NCI-H1930 (cell line): ENCODE measurements at places on chromosomes 5 and 9.

DNA sequence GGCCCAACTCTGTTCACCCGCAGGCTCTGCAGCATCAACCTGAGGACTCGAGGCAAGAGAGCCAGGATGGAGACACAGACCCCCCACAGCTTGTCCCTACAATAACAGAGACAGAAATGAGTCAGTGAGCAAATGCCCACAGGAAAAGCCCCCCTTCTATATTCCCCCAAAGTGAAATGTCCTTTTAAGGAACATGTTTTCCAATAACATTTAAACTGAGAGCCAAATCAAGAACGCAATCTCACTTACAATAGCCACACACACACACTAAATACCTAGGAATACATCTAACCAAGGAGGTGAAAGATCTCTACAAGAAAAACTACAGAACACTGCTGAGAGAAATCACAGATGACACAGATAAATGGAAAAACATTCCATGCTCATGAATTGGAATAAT is 49.0 kb downstream of the TEX10 start:
- DNase-seq, result no peak

- DNase-seq, result no peak
Measured at GRCh38 chr5:60350794-60351193, 349.2 kb downstream of the DEPDC1B start.

DNA sequence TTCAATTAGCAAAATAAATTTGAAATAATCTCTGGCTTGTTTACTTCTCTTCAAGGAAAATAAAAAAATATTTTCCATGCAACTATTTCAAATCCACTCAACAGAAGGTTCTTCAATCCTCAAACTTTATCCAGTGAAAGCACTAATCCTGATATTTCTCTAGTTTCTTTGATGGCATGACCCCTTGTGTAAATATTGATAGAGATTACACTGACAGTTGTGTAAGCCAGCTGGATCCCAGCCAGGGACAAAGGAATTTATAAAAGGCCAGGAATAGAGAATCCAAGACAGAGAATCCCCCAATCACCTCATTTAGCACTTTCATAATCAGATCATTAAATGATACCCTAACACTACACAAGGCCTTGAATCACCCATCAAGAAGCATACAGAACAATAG is 135.2 kb downstream of the GNA14 start:
- no peak for DNase-seq

GRCh38 chr5:55483885-55484284 is 50.9 kb downstream of the PLPP1 start:
- DNase-seq, result no peak

DNA sequence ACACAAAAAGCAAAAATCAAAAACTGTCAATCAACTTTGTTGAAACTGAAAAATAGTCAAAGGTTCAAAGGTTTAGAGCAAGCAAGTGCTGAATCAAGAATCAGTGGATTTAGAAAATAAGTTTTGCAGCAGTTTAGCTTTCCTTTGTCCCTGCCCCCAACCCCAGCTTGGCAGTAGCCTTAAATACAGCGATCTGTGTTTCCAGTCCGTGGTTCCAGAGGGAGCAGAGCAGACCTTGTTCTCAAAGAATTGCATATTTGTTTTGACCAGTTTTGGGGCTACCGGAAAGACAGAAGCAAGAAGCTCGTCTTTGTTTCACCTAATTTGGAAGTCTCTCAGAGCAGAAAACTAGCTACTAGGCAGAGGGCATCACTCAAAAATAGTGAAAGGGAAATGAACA is 57.2 kb upstream of the PRDM9 start:
- DNase-seq, result no peak

DNA sequence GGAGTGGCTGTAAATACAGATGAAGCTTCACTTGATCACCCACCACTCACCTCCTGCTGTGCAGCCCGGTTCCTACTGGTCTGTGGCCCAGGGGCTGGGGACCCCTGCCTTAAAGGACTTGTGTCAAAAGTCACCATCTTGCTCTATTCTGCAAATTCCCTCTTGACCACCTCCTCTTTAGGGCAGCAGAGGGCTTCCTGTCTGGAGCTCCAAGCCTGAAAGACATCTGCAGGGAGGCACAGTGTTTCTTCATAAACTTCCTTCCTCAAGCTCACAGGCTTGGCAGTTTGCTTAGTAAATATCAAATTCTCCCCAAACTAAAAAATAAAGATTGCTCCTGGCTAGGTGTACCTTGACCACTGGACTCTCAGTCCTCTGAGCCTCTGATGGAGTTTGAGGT is 104.4 kb downstream of the FRMD3 start:
- no peak for DNase-seq

GRCh38 chr5:149944666-149945065 is at the start of gene PDE6A:
Gene PDE6A, minus strand, starts transcription at chr5:149944793. Its CDS starts 120 bp downstream, at chr5:149944673.
- no peak for DNase-seq

DNA sequence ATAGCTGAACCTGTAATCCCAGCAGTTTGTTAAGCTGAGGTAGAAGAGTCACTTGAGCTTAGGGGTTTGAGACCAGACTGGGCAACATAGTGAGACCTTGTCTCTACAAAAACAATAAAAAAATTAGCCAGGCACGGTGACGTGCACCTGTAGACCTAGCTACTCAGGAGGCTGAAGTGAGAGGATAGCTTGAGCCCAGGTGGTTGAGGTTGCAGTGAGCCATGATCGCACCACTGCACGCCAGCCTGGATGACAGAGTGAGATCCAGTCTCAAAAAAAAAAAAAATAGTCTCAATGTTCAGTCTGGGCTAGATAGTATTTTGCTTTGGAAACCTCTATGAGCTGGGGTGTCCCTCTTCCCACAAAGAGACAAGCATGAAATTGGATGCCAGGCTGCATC is 51.9 kb upstream of the IQGAP2 start:
- DNase-seq, result no peak

- no peak for DNase-seq
Measured at GRCh38 chr9:111582888-111583287, 16.6 kb downstream of the PTGR1 start.

- no peak for DNase-seq
Measured at GRCh38 chr9:131590449-131590848, 45.1 kb downstream of the PRRT1B start.

- no peak for DNase-seq
Measured at GRCh38 chr9:79776581-79776980, 204.8 kb downstream of the TLE4 start.

DNA sequence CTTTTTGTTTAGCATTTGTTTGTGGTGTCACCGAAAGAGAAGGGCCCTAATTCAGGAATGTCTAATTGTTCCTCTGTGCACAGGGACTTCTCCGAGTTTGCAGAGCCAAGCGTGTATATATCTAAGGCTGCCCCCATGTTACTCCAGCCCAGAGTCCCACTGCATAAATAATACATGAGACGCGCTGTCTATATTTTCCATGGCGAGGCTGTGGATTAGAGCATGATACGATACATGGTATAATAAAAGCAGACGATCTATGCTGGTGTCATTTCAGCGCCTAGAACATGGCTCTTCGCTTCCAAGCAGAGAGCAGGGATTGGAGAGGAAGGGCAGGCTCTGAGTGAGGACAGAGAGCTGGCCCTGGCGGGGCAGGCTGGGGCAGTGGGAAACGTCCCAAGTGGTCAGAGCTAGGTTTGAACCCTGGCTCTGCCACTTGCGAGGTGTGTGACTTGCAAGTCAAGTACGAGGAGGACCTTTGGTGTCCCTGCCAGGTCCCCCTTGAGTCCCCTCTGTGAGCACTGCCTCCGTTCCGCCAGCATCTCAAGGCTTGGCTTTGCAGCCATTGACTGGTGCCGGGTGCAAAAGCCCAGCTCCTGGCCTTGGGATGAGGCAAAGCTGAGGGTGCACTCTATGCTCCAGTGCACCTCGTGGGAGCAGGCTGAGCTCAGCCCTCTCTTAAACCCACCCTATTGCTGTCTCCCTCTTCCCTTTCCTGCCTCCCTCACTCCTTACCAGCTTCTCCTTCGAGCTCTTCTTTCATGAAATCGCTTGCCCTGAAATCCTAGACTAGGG is 29.2 kb upstream of the LAMC3 start:
- no peak for DNase-seq

DNA sequence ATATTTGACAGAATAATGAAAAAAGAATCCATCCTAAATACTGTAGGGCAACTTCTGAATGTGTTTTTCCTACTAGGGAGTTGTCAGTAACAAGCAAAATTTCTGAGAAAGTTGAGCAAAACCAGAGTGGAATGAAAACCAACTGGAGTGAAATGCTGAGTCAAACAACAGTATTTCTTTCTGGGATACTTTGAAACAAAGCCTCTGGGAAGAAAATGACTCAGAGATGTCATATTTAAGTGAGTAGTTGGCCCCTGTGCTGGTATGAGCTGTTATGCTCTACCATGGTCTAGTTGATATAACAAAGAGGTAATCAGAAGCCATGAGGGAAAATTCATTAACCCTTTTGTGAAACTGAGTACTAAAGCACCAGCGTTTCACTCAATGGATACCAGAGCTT is 372.1 kb upstream of the C9orf72 start:
- no peak for DNase-seq

GRCh38 chr9:125963932-125964331 is 216.8 kb downstream of the PBX3 start:
- no peak for DNase-seq

DNA sequence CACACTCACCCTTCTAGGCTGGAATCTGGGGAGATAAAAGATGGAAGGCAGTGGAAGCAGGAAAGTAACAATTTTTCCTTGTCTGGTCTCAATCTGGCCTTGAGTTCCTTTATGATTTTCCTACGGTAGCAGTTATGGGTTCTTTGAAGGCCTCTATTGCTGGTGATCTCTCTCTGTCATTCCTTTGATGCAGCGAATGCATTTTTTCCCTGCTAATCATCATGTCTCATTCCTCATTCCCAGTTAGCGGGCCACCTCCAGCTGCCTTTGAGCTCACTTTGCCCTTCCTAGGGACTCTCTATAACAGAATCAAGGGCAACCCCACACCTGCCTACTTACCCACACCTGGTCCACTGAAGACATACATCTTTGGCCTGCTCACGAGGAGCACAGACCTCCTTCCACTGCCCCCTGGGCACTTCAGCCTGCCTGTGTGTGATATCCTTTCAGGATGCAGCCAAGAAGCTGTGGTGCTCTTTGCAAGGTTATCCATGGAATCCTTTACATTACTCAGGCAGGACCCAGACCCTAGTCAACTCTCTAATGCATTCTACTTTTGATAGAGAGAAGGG is 191.7 kb downstream of the DRD1 start:
- no peak for DNase-seq

DNA sequence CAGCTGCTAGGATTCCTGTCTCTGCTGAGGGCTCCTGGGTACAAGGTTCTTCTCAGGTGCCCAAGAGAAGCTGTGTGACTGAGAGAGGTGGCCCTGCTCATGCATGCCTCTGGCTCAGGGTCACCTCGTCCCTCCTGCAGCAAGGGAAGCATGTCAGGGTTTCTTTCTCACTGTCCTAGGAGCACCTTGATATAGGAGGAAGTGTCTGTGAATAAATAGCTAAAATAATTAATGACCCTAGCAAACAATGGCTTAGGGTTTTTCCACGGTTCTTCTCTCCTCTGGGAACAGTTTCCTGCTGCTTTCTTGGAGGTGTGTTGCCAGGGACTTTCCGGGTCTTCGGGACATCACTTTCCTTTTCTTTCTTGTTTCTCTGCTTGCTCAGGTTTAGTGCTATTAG is 87.2 kb downstream of the ARHGAP26 start:
- no peak for DNase-seq

DNA sequence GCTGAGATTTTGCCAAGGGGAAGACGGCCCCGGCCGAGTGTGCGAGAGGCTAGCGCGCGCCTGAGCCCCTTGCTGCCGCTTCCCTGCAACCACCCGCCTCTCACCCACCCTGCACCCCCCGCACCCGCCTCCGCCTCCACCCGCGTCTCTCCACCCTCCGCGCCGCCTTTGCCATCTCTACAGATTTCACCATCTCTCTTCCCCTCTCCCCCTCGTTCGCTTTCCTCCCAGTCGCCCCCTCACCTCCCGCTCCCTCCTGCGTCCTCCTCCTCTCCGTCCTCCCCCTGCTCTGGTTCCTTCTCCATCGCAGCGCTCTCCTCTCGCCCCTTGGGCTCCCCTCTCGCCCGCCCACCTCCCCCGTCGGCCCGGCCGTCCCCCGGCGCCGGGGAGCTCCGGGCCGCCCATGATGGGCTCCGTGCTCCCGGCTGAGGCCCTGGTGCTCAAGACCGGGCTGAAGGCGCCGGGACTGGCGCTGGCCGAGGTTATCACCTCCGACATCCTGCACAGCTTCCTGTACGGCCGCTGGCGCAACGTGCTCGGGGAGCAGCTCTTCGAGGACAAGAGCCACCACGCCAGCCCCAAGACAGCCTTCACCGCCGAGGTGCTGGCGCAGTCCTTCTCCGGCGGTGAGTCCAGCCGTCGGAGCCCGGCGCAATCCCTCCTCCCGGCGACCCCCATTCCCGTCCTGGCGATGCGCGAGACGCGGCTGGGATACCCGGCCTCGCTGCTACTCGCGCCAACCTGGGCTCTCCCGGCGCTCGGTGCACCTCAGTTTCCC is at the start of gene PRDM12:
TSS of gene PRDM12 (plus strand) at position 344 of the 778 bp plus-strand sequence. CDS start at position 404, 60 bp downstream.
- DNase-seq, result no peak

GRCh38 chr5:149627070-149627469 is 45.8 kb downstream of the ARHGEF37 start:
- DNase-seq, result no peak

- DNase-seq, result no peak
Measured at GRCh38 chr9:90898228-90898627, 96.6 kb downstream of the SYK start.

DNA sequence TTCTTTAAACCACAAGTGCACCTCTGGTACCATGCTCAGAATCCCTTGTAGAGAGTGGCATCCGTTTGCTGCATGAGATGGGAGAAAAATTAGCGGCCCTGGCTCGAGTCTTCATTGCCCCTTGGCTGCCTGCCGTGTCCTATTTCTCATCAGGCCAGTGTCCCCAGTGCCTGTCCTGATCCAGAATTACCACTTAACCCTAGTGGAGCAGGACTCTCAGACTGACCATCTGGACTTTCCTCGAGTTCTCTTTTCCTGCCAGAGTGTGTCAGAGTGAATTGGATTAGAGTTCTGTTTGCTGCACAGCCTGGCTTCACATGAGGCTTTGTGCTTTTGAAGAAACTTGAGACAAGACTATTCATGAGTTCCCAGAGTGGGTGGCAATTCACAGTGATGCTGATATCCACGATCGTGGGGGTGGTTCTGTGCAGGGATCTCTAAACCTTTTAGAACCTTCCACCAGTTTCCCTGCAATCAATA is 92.6 kb downstream of the C9orf152 start:
- DNase-seq, result no peak

DNA sequence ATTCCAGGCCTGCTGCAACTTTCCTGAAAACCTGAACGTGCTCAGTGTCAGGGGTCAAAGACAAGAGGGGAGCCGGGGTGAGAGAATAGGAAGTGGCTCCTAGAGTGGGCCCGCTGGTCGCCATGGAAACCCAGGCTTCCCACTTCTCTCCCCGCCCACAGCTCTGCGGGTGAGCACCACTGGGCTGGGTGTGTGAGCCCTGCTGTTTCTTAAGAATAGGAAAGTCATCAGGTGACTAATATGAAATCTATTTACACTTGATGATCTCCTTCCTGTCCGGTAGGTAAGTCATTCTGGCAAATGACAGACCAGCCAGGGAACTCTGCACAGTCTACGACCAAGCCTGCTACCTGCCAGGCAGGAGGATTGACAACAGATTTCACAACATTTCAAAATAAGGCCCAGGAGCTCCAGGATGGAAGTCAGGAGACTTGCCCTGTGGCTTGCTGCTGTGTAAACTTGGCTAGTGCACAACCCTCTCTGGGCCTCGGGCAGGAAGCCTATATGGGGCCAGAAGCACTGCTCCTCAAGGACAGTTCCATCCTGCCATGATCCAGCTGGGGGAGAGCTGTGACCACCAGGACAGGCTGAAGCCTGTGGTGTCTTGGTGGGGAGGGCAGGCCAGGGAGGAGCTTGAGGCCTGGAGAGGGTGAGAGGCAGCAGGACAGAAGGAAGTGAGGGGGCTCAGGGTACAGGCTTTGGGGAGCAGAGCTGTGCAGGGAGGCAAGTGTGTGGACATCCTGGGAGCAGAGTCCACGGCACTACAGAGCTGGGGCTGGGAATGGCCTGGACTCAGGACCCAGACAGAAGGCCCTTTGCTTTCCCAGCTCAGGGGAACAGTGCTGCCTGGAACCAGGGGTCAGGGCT is 60.6 kb downstream of the SHB start:
- DNase-seq, result no peak
